KBM-7 (cell line): ENCODE measurements at places on chromosomes 11 and 22.

- no peak for DNase-seq
These were observed 27.9 kb downstream of the TCP11L1 start for GRCh38 chr11:33067294-33067693.

- no peak for DNase-seq
These were observed 28.6 kb downstream of the FANCF start for GRCh38 chr11:22597062-22597461.

GRCh38 chr11:62017878-62018655, 50.6 kb upstream of the FTH1 start:
- DNase-seq: no peak

DNA sequence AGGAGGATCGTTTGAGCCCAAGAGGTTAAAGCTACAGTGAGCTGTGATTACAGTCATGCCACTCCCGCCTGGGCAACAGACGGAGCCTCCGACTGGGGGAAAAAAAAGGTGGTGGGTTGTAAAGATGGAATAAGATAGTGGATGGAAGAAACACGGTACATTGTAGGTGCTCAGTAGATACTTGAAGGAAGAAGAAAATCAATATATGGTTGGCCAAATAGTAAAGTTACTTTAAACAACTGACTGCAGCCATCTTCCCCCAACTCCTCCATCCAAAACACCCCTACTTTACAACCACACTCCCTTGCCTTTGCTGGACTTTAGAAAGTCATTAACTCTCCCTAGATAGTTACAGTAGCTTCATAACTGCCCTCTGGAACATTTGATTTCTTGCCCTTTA, 2.5 kb upstream of the NUP98 start:
- no peak for DNase-seq

GRCh38 chr22:43228330-43228729, 41.4 kb upstream of the TTLL12 start:
- DNase-seq: peak; percentile 60

DNA sequence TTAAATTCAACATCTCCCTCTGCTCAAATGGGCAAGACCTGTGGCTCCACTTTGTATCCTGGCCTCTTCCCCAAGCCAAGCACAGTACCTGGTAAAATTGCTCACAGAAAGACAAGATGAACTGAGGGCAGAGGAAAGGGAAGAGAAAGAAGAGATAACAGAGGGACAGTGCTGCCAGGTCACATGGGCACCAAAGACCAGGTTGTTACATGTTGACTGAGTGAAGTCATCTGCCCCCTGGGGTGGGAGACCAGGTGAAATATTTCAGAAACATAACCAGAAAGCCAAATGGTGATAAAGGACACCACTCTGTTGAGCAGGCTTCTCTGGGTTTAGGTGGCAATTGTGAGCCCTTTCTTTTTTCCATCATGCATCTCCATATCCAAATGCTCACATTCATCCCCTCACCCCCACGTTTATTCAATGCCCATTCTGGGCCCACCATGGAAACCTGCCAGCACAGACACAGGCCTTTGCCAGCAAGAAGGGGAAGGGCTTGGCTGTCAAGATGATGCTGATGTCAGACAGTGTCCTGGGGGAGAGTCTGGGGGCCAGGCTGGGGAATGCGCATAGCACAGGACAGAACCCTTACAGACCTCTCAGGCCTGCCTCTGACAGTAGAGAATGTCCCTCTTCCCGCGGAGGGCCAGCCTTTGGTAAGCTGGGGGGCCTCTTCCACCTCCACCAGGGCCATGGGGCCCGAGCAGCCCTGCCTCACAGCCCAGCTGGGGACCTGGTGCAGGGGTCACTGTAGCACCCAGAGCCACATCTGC, 51.6 kb downstream of the DGCR2 start:
- no peak for DNase-seq

DNA sequence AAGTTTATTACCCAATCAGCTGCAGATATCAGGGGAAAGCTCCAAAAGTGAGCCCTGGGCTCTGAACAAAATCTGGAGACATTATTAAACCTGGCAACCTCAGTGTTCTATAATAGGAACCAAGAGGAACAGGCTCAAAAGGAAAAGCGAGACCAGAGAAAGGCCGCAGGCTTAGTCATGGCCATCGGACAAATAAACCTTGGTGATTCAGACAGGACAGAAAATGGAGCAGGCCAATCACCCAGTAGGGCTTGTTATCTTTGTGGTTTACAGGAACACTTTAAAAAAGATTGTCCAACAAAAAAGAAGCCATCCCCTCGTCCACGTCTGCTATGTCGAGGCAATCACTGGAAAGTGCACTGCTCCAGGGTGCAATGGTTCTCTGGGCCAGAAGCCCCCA, 7.7 kb upstream of the PANX1 start:
- DNase-seq: no peak
